ENCODE measurements at places on chromosomes 13 and 19.

GRCh38 chr19:33268162-33268991, 34.0 kb downstream of the CEBPA start:
- DNase-seq = no peak

GRCh38 chr13:103006641-103007426, 59.4 kb downstream of the SLC10A2 start:
- no peak for DNase-seq

- DNase-seq = no peak
These were observed 93.4 kb downstream of the ABCC4 start for GRCh38 chr13:95207769-95208366.

GRCh38 chr13:102401265-102401664, 583 bp downstream of the FGF14 start:
- DNase-seq = peak; percentile 10

DNA sequence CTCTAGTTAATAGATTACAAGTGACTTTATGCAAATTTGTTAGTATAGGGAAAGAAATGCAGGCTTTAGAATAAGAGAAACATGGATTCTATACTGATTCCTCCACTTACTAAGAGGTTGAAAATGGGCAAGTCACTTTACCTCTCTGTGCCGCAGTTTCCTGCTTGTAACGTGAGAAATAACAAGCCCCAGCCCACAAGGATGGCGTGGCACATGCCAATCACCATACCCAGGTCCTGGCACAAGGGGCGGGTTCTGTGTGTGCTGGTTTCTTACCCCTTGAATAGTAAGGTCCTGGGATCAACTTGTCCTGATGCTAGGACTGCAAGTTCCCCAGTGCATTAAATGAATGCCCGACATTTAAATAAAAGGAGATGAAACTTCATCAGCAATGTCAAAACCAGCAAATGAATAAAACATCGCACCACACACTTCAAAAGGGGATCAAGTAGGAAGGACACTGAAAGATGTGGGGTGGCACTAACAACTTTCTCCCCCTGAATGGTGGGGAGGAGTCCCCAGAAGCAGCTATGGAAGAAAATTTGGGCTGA, 7.9 kb upstream of the SIGLEC9 start:
- no peak for DNase-seq

GRCh38 chr13:110920038-110920437, 5.2 kb upstream of the ANKRD10 start:
- DNase-seq = no peak

DNA sequence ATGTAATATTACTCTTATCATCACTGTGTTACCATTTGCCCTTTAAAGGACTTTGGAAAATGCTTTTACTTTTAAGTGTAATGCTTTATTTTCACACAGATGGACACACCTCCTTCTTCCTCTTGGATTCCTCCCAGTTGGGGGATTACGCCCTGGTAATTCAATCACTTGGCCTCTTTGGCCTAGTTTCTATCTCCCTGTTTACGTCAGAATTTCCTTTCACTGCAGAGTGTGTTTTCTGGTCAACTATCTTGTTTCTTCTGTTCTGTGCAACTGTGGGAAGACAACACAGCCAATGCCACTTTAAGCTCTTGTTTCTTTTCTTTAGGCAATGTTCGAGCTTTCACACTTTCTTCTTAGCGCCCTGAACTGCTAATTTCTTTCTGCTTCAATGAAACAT, 257.3 kb upstream of the MAB21L1 start:
- peak; percentile 60 for DNase-seq

- peak; percentile 58 for DNase-seq
These were observed 65.1 kb upstream of the GTF3A start for GRCh38 chr13:27359199-27359821.

GRCh38 chr19:8487137-8487851, 15.1 kb downstream of the PRAM1 start:
- DNase-seq = peak; percentile 36

DNA sequence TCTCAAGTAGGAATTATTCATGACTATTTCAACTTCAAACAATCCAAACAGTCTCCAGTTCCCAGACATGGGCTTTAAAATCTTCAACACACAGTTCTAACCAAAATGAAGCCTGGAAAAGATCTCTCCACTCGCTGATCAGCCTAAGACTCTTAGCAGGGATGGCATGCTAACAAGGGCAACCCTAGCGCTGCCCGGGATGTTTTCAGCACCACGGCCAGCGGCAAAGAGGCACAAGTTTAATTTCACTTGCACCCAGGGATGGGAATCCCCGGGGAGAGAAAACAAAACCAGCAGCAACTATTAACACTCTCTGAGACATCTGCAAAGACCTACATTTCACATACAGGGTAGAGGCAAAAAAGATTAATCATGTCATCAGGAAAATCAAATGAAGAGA, 43.0 kb downstream of the CACNA1A start:
- no peak for DNase-seq

DNA sequence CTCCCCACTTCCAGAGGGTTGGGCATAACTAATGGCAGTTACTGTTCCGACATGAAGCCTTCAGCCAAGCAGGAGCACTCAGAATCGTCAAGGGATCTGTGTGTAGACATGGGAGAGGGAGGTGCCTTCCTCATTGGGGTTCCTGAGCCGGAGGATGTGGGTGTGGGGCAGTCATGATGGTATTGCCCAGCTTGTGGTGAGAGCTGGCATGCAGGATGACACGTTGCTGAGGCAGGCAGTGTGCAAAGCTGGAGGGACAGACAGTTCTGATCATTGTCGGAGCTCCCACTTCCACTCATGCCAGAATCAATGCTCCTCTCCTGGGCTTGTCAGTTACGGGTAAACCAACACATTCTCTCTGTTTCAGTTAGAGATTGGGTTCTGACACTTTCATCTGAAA, 83.9 kb upstream of the TSC22D1 start:
- DNase-seq = no peak

- DNase-seq = no peak
These were observed 850 bp downstream of the DYRK1B start for GRCh38 chr19:39833160-39833463.

DNA sequence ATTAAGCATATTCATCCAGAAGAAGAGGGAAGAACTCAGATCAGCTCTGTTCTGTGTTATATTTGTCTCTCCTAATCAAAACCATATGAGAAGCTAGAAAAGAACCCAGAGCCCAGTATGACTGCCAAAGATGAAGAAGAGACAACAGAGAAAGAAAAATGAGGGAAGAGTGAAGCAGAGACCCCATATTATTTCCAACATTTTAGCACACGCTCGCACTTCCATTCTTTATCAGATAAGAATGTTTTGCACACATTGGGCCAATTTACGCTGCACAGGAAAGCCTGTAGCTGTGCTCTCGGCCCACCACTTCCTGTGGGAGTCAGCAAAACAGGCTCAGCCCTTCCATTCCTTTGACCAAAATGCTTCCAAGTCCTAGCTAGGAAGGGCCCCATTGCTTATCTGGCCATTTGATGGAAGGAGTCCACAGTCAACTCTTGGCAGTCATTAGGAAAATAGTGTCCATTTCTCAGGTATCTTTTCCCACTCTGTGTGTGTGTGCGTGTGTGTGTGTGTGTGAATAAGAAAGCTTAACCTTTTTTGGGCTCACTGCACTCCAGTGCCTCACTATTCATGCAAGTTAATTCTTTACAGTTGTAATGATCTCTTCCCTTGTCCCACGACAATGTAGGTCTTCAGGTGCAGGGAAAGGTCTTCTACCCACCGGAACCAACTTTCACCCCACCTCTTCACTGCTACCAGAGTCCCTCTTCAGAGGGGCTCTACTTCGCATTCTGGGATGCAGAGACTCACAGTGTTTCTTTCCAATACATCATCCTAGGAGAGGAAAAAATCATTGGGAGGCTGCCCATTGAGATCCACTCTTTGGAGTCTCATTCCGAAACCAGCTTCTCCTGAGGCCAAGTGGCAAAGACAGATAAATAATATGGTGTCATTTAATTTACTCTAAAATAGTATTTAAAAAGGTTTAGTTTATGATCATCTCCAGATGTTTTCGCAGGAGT, 237.5 kb downstream of the COG6 start:
- no peak for DNase-seq

- DNase-seq = no peak
These were observed 12.1 kb downstream of the ZNF442 start for GRCh38 chr19:12353375-12353774.

DNA sequence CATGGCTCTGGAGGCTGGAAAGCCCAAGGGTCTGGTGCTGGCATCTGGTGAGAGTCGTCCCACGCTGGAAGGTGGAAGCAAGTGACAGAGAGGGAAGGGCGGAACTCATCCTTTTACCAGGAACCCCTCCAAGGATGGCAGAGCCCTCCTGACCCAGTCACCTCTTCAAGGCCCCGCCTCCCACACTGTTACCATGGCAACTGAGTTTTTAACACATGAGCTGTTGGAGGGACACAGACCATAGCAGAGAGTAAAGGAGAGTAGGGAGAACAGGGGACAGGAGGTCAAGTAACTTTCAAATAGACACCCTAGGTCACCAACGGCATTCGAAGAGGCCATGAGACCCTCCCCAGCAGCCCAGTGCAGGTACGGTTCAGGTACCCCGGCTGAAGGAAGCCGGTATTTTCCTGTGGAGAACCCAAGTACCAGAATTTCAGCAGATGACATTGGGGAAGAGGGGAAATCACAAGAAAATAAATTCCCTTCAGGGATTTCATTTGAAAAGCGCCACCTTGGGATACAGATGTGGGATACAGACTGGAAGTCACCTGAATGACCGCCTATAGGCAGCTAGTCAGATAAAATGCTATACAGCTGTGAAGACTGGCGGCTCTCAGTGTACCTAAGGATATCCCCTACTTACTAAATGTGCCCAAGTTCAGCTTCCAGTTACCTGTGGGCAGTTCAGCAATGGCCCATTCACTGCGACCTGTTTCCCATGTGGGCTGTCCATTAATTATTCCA, 8.0 kb downstream of the IL17D start:
- no peak for DNase-seq

DNA sequence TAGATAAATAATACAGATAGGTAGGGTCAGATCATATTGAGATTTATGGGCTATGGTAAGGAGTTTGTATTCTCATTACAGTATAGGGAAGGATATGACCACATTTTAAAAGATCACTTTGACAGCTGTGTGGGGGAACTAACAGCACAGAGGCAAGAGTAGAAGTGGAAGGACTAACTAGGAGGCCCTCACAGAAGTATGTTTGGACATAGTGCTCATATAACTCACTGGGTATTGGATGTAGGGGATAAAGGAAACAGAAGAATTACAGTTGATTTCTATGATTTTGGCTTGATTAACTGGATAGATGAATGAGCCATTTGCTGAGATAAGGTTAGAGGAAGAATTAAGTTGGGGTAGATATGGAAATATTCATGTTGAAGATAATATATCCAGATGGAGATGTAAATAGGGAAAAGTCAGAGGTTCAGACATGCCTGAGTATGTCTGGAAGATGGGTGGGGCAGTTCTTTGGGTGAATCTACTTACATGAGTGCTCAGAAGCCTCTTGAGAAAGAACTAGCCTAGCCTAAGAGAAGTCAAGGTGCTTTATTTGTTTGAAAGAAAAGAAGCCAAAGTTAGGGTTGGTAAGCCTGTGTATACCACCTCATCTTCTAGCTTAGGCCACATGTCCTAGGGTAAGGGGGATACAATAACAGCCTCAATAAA, 133.4 kb downstream of the NDFIP2 start:
- no peak for DNase-seq

DNA sequence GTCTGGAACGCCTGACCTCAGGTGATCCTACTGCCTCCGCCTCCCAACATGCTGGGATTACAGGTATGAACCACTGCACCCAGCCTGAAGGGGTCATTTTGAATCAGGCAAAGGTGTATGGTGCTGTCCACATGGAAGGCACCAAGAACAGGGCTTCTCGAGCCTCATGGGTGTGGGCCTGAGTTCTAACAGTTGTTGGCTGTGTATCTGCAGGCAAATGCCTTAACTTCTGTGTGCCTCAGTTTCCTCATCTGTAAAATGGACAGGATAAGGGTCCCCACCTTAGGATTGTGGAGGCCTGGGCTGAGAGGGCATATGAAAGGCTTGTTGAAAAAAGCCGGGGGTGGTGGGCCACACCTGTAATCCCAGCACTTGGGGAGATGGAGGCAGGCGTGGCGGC, 9.2 kb downstream of the AP1M2 start:
- no peak for DNase-seq

GRCh38 chr13:110062077-110062776, 244.7 kb downstream of the COL4A1 start:
- DNase-seq = no peak

GRCh38 chr13:89627996-89628395, 1719.5 kb upstream of the MIR17HG start:
- peak; percentile 81 for DNase-seq

- no peak for DNase-seq
These were observed 879 bp upstream of the FCGBP start for GRCh38 chr19:39935364-39935661.

- DNase-seq = no peak
These were observed 202.3 kb upstream of the KLHL1 start for GRCh38 chr13:70310396-70311119.

- DNase-seq = no peak
These were observed 165.0 kb downstream of the TM9SF2 start for GRCh38 chr13:99666146-99666805.

GRCh38 chr19:10872546-10873107, 1.3 kb downstream of the CARM1 start:
- no peak for DNase-seq

- no peak for DNase-seq
These were observed 424.4 kb downstream of the FGF14 start for GRCh38 chr13:101977475-101977874.

Data from amniotic epithelial cell (primary cell).